Fibroblast of mammary gland (primary cell): ENCODE measurements at places on chromosomes 3 and 15.

DNA sequence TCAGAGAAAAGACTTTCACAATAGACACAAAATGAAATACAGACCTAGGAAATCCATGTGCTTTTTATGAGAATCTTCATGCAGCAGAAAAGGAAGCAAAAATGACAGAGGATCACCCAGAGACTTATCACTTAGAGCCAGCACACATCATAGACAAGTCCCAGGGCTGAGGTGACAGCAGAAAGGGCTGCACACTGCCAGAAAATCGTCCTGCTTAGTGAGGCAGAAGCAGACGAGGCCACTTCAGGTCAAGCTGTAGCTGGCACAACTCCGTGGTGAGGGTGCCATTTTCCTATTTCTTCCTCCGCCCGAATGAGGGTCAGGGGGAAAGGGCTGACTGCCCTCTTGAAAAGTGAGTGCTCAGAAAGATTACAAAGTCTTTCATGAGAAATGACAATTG is 95.9 kb upstream of the TNIK start:
- no peak for DNase-seq

GRCh38 chr3:49403891-49404290 is 7.9 kb downstream of the RHOA start:
- DNase-seq = no peak

- DNase-seq = no peak
These were observed 49.1 kb downstream of the ARHGEF26 start for GRCh38 chr3:154170300-154170699.

DNA sequence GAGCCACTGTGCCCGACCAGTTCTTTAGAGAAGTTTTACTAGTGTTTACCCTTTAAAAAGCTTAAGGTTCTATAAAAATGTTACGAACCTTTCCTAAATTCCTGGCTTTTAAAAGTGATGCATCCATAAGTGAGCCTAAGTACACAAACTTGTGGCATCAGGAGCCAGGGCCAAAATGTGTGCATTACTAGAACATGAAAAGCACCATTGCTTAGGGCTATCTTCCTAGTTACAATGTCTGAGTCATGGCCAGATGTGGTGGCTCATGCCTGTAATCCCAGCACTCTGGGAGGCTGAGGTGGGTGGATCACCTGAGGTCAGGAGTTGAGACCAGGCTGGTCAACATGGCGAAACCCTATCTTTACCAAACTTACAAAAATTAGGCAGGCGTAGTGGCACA is 39.9 kb downstream of the LEO1 start:
- peak; percentile 72 for DNase-seq

GRCh38 chr3:60514085-60514649 is 737.1 kb downstream of the FHIT start:
- no peak for DNase-seq

DNA sequence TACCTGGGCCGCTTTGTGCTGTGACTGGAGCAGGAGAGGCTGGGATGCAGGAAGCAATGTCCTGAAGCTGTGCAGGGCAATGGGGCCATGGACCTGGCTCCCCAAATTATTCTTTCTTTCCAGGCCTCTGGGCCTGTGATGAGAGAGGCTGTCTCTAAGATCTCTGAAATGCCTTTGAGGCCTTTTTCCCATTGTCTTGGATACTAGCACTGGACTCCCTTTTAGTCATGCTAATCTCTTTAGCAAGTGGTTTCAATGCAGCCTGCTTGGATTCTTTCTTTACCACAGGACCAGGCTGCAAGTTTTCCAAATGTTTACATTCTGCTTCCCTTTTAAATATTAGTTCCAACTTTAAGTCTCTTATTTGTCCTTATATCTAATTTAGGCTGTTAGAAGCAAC is 64.8 kb upstream of the SGO1 start:
- no peak for DNase-seq
